ENCODE measurements at places on chromosomes 13 and 19.

DNA sequence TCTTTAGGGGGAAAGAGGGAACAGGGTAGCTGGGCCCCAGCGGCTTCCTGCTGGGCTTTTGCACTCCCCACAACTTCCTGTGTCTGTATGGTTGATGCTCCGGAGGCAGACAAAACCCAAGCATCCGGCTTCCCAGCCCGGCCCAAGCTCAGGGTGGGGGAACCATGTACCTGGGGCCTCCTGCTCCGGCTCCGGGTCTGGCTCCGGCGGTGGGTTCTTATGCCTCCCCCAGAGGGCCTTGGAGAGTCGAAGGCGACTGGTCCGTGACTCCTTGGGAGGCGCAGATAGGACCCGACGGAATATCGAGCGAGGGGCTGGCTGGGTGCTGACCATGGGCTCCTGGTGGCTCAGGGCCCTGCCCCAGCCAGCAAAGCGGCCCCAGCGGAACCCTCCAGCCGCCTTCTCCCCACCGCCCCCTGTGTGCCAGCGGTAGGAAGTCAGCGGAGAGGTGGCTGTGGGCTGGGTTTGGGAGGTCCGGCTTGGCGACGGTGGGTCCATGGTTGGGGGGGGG is 428 bp downstream of the RASAL3 start:
- peak; percentile 80 for DNase-seq

- no peak for DNase-seq
These were observed 109.7 kb downstream of the NUFIP1 start for GRCh38 chr13:44879452-44880058.

- DNase-seq: no peak
These were observed 577 bp downstream of the ZNF181 start for GRCh38 chr19:34734537-34735103.

DNA sequence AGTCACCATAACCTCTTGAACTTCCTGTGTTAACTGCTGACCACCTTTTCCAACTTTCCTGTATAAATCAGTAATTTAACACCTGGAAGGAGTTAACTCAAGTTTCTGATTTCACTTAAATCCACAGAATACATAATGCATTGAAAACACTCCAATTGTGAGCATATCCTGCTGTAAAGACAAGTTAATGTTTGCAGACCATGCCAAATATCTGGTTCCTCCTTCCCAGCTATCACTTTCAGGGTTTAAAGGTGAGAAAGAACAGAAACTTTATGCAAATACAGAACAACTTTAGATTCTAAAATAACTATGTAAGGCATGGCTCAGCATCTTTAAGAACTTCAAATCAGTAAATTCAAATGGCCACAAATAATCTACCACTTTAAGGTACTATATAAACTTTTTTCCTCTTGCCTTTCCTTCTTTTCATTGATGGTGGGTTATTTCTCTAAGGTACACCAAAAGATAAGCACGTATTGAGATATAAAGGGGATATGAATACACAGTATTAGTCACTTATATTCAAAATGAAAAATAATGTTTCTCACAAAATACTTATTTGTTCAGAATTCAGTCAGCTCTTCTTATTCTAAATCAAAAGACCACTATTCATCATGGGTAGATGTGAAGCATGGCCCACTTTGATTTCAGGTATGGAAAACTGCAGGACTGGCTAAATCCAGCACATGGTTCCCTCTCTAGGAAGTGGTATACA is 6.6 kb upstream of the TPTE2 start:
- no peak for DNase-seq

DNA sequence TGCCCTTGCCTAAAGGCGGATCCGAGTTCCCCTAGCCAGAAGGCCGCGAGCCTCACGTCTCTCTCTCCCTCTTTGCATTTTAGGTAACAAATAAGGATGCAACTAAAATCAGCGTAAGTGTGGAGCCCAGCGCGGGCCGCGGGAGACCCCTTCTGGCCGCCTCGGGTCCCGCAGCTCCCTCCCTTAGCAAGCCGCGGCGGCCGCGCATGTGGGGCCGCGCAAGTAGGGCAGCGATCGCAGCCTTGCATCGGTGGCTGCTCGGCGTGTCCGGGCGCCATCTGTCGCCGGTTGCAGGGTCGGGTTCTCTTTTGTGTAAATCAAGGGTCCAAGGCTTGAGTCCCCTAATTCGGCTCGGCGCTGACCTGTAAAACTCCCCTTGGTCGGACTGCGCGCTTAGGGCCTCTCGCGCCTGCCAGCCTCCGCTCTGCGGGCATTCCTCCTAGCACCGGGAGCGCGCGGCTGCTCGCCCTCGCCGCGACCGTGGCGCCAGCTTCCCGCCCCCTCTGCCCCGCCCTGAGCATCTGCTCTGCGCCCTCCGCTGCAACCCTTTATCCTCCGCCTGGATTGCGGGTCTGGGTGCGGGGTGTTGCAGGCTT is 2.7 kb downstream of the VSTM2B start:
- no peak for DNase-seq

GRCh38 chr13:87093399-87093798 is 577.8 kb upstream of the SLITRK5 start:
- DNase-seq: no peak

- no peak for DNase-seq
These were observed 1.1 kb downstream of the TMEM86B start for GRCh38 chr19:55227241-55228014.

- no peak for DNase-seq
These were observed 29.0 kb upstream of the MIER2 start for GRCh38 chr19:373391-374182.

DNA sequence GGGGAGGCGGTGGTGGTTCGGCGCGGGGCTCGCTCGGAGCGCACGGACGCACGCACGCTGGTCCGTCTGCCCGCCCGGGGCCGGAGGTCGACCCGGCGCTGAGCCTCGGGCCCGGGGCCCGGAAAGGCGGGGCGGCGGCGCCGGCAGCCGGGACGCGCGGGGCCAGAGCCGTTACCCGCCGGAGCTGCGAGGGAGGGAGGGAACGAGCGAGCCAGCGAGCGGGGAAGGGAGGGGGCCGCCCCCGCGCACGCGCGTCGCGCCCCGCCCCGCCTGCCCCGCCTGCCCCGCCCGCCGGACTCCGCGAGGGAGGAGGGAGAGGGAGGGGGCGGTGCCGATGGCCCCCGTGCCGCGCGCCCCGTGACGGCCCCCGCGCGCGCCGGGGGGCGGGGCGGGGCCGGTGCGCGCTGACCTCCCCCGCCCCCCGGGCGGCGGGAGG is 15.0 kb downstream of the CIC start:
- peak; percentile 83 for DNase-seq

GRCh38 chr19:54180691-54181091 is 7.7 kb upstream of the TMC4 start:
- DNase-seq: no peak

- DNase-seq: no peak
These were observed 367.0 kb downstream of the DACH1 start for GRCh38 chr13:71499944-71500514.

DNA sequence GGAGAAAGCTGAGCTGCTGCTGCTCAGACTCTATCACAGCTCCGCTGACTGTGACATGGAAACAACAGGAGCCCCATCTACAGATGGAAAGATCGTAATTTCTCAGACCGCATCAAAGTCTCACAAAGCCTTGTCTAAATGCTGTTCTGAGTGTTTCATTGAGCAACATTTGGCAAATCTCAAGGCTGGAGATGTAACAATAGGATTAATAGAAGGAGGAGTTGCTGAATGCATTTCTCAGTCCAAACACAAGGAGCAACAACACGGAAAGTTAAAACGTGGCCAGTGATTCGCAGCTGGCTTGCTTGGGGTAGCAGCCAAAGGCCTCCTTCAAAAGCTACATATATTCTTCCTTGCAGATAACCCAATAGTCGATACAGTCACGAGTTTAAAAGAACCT is 55.7 kb downstream of the MRPL57 start:
- DNase-seq: no peak

GRCh38 chr19:52991484-52991883 is 22.2 kb upstream of the ERVV-1 start:
- DNase-seq: no peak

DNA sequence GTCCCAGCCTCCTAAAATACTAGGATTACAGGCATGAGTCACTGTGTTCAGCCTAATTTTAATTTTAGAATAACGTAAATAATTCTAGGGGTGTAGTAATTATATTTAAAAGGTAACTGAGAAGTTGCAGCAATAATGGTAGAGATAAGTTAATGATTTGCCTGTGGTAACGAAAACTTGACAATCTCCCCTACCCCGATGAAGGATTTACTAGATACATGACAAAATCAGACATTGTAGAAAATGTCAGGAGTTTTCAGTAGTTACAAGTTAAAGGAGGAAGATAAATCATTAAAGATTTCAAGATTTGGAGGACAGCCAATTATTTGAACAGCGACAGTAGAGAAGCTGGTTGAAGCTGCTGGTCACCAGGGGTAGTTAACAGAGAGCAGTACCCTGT is 652.2 kb upstream of the PCDH20 start:
- no peak for DNase-seq

DNA sequence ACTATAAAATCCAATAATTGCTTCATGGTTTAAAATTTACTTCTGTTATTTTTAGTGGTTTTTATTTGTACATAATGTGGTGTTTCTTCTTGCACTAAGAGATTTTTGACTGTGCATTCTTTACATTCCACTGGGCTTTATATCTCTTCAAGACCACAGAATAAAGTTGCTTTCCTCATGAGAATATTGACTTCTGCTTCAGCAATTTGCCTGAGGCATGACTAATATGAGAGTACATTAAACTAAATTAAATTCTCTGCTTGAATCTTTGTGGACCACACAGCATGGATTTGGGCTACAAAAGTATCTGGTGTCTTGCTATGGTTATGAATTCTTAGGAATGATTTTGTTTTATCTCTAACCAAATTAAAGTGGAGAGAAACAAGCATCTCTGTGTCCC is 1463.4 kb upstream of the PCDH20 start:
- DNase-seq: no peak

DNA sequence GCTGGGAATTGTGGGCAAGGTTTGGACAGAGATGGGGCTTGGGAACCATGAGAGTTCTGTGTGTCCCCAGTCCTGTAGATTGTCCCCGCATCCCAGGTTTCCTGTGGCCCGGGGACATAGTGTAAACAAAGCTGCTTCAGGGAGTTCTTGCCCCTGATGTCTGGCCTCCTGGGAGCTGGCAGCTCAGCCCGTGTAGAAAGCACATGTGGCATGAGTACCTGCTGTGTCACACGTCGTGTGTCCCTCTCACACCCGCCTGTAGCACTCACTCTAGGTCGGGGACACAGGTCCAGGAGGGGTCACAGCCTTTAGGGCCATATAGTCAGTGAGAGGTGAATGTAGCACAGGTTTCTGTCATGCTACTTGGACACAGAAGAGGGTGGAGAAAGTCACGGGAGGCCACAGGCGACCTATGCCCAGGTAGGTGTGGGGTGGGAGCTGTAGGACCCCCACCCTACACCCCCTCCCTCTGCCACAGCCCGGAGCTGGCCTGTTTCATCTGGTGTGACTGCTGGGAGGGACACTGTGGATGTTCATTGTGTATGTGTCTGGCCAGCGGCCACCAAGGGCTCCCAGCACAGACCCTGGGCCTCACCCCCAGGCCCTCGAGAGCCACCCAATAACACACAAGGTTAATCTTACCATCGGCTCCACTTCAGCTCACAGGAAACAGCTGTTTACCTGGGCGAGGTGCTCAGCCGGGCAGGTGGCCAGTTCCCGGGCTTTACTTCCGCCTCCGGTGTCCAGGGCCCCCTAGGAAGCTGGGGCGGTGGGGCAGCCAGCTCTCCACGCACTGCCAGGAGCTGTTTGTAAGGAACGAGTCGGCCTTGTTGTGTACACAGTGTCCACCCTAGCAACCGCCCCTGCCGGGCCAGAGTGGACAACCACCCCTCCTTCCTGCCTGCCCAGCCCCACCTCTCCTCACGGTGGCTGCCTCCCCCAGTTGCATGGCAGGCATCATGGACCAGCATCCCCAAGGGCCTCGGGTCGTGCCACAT is 49.7 kb downstream of the COMP start:
- no peak for DNase-seq

DNA sequence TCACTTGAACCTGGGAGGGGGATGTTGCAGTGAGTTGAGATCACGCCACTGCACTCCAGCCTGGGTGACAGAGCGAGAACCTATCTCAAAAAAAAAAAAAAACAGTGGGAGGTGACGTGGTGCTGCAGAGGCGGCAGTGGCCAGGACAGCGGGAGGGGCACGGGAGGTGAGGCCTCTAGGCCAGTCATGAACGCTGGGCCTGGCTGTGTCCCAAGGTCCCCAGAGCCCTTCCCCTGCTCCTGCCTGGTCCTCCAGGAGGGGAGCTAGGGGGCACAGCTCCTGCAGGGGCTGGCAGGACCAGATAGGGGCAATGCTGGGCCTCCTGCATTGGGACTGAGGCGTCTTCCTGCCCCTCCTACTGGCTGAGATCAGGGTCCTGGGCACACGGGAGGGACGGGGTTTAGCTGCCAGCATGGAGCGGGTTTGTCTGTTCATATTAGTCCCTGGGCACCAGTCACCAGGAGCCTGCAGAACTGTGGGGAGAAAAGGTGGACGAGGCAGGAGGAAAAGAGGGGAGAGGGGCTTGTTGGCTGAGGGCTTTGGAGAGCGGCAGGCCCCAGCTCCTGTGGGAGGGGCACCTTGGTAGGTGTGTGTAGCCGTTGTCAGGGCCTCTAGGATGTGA is 4.5 kb downstream of the MAP2K7 start:
- DNase-seq: peak; percentile 54

DNA sequence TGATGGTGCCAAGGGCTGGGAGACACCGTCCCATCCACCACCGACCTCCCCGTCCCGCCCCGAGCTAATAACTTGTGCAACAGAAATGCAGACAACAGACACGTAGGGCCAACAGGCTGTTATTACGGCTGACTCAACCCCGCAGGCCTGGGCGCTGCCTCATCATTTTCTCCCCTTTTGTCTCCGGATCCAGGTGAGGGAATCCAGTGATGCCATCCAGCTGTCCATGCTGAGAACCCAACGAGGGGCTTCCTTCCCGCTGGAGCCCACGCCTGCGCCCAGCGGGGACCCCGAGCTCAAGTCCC is 6.4 kb upstream of the DIRAS1 start:
- DNase-seq: no peak

GRCh38 chr19:2015608-2015950 is at the start of gene BTBD2:
Gene BTBD2, minus strand, starts transcription at chr19:2015714. Its CDS starts 11 bp downstream, at chr19:2015703.
- peak; percentile 51 for DNase-seq

DNA sequence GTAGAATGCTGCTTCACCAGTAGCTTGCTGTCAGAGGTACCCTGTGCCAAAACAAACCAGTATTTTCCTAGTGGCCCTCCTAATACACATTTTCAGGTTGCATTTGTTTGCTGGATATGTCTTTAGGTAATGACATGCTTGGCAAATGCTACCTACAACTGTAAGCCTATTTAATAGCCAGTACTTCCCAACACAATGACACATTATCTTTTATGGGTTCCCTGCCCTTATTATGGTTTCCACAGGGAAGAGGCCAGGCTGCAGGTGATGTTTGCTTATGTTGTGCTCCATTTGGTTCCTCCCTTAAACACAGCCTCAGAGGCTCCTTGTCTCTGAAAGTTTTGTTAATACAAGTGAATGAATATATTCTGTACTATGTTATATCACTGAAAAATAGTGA is 24.7 kb downstream of the FRY start:
- no peak for DNase-seq

- DNase-seq: no peak
These were observed 63.4 kb upstream of the LRCH1 start for GRCh38 chr13:46489586-46490023.

- DNase-seq: no peak
These were observed 851.2 kb downstream of the EFNB2 start for GRCh38 chr13:105684216-105684615.

All from activated naive CD4-positive, alpha-beta T cell treated with anti-CD3 and anti-CD28 coated beads, Interleukin-2, amount 50 U/mL, for 72 hours (primary cell).